ENCODE measurements at places on chromosomes 3 and 15. TPM values are rescaled to one million over a fixed set of nuclear protein-coding genes. Genes with fewer than 3 reads are reported as not detected.
A peak's percentile ranks its signal among the peaks of the same experiment; 100 is the strongest.

- H3K27ac ChIP-seq = no peak overlapping the region
- DNase-seq = no peak
- H3K4me3 ChIP-seq = no peak overlapping the region
- H3K4me1 ChIP-seq = no peaks in the 10 kb centered on the region
- H3K27me3 ChIP-seq = no peaks in the 10 kb centered on the region
Measured at GRCh38 chr3:96236522-96236921, 577.9 kb upstream of the EPHA6 start.

DNA sequence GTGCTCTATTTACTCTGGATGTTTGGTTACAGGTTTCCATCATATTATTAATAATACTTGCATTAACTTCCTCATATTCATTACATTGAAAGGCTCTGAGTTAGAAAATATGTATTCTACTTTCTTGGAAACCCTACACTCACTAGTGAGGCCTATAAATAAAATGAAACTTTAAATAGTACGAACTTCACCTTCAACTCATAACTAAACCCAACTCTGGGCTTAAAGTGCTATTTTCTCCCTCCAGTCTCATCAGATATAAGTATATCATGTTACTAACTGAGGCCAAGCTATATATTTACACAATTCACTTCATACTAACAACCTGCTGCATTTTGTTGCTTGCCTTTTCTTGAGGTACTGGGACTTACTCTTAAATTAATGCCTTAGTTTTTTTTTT, 306.7 kb downstream of the TIGIT start:
- DNase-seq = no peak
- no peaks in the 10 kb centered on the region for H3K36me3 ChIP-seq
- peaks cover 5% of the 10 kb centered on the region for H3K4me1 ChIP-seq
- no peaks in the 10 kb centered on the region for H3K27me3 ChIP-seq

DNA sequence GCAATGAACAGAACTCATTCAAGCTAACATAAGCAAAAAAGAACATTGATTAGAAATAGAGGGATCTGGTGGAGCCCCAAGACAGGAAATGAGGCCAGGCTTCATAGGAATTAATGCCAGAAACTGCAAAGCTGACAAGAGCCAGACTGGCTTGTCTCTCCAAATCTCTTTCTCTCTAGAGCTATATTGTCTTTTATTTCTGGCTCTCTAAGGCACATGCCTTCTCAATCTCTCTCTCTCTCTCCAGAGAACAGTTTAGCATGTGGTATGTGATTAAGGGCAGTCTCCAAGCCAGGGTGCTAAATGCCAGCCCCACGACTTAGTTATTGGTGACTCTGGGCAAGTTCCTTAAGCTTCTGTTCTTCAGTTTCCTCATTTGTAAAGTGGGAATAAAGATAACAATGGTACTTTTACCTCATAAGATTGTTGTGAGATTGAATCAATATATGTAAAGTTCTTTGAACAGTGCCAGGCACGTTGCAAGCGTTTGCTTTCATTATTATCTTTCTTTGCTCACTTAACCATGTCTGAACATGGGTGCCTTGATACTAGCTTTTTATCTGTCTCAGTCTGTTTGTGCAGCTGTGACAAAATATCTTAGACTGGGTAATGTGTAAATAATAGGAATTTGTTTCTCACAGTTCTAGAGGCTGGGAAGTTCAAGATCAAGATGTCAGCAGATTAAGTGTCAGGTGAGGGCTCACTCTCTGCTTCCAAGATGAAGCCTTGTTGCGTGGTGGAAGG, 123.2 kb downstream of the BDH1 start:
- H3K27me3 ChIP-seq = no peaks in the 10 kb centered on the region
- no peak overlapping the region for H3K4me3 ChIP-seq
- peaks cover 4% of the 10 kb centered on the region for H3K4me1 ChIP-seq
- H3K36me3 ChIP-seq = no peaks in the 10 kb centered on the region
- DNase-seq = peak; percentile 90

GRCh38 chr3:197292648-197293047, 5.8 kb downstream of the DLG1 start:
- peaks cover 12% of the 10 kb centered on the region for H3K36me3 ChIP-seq
- H3K27me3 ChIP-seq = no peaks in the 10 kb centered on the region
- H3K4me1 ChIP-seq = peaks cover 12% of the 10 kb centered on the region
- no peak overlapping the region for H3K4me3 ChIP-seq
- DNase-seq = no peak
- no peak overlapping the region for H3K27ac ChIP-seq

DNA sequence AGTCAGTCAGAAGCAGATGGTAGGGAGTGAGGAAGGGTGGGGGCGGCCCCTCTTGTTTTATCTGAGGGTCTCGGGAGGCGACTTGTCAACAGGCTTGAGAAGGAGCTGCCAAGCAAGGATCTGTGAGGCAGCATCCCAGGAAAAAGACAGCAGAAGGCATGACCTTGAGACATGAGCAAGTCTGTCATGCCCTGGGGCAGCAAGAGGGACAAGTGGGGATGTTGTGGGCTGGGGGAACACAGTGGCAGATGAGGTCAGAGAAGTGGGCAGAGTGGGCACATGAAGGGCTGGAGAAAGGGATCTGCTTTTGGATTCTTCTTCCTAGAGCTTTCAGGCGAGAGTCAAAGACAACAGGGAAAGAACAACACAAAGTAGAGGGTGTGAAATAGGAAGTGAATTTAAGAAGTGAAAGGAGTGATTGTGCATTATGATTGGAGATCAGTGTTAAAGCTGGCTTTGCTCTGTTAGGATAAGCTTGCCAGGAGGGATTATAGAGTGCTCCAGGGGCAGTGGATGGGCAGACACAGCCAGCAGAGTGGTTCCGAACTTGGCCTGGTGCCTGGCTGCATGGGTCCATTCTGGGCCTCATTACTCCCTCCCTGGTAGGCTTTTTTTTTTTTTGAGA, 73.3 kb downstream of the USP13 start:
- H3K4me3 ChIP-seq = no peak overlapping the region
- H3K4me1 ChIP-seq = no peaks in the 10 kb centered on the region
- H3K27me3 ChIP-seq = no peaks in the 10 kb centered on the region

- DNase-seq = peak; percentile 86
- H3K4me1 ChIP-seq = no peaks in the 10 kb centered on the region
- peak overlapping the region; percentile 1 for H3K27ac ChIP-seq
- no peak overlapping the region for H3K4me3 ChIP-seq
Measured at GRCh38 chr15:64739577-64740143, 35.7 kb downstream of the RBPMS2 start.

DNA sequence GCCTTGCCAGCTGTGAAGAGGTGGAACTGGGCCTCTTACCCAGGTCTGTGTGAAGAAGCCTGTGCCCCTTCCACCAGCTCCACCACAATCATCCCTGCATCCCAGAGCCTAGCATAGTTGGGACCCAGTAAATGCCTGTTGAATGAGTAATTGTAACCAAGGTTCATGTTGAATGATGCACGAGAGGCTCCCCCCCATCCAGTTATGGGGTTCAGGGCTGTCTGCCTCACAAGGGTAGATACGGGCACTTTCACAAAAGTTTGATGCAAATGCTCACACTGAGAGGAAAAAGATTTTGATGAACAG, 29.5 kb upstream of the TSEN2 start:
- no peak for DNase-seq
- no peak overlapping the region for H3K4me3 ChIP-seq
- no peak overlapping the region for H3K27ac ChIP-seq
- H3K27me3 ChIP-seq = no peaks in the 10 kb centered on the region
- H3K36me3 ChIP-seq = no peaks in the 10 kb centered on the region

DNA sequence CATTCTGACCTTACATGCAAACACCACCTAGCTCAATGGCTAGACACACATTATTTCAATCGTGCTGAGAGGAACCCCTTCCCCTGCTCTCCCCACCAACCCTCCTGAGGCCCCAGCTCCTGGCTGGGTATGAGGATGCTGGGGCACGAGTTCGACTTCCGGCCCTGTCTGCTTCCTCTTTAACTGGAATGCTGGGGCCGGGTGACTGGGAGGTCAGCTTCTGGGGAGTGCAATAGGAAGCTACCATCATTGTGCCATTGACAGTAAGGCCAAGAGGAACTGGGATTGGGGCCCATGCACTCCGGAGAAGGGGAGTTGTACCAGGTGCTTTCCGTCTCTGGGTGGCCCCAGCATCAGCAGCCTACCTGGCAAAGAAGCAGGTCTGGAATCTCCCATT, 15.6 kb upstream of the TLE3 start:
- H3K36me3 ChIP-seq = no peaks in the 10 kb centered on the region
- peaks cover 37% of the 10 kb centered on the region for H3K4me1 ChIP-seq
- no peak overlapping the region for H3K4me3 ChIP-seq
- no peak for DNase-seq
- no peaks in the 10 kb centered on the region for H3K27me3 ChIP-seq
- H3K27ac ChIP-seq = no peak overlapping the region

- H3K27me3 ChIP-seq = no peaks in the 10 kb centered on the region
- DNase-seq = no peak
- H3K4me3 ChIP-seq = no peak overlapping the region
- H3K36me3 ChIP-seq = no peaks in the 10 kb centered on the region
- no peaks in the 10 kb centered on the region for H3K4me1 ChIP-seq
Measured at GRCh38 chr3:144364737-144365136, 393.1 kb downstream of the DIPK2A start.

DNA sequence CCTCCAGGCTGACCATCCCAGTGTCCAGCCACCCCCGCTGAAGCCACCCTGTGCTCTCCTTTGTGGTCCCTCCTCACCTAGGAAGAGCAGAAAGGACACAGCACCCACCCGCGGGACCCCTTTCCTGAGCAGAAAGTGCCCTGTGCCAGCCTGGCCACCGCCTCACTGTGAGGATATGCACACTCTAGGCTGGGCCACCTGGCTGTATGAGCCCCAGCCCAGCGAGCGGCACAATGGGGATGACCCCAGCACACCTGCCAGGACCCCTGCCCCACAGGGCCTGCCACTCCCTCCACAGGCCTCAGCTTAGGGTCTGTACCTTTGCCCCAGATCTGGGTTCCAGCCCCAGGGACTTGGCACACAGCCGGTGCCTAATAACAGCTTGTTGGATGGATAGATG, 47.9 kb upstream of the FURIN start:
- no peak for DNase-seq
- H3K27me3 ChIP-seq = no peaks in the 10 kb centered on the region
- no peak overlapping the region for H3K4me3 ChIP-seq
- H3K27ac ChIP-seq = no peak overlapping the region
- peaks cover 6% of the 10 kb centered on the region for H3K4me1 ChIP-seq

- H3K27me3 ChIP-seq = no peaks in the 10 kb centered on the region
- no peak for DNase-seq
- H3K4me1 ChIP-seq = no peaks in the 10 kb centered on the region
Measured at GRCh38 chr3:107258300-107258699, 118.9 kb upstream of the CCDC54 start.

DNA sequence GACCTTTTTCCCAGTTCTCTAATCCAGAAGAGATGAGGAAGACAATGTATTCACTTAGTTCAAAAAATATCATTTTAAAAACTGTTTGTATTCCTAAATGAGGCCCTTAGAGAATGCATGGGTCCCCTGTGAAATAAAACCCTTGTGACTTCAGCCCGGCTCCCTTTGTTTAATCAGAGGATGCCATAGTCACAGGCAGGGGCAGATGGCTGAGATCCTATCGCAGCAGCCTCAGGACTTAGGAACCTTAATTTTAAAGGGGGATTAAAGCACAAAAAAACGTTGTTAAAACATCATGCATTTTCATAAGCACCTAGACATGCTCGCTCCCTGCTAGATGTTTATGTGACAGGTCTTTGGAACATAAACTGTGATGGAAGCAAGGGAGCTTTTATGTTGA, 176.6 kb downstream of the IL20RB start:
- H3K27ac ChIP-seq = no peak overlapping the region
- no peaks in the 10 kb centered on the region for H3K36me3 ChIP-seq
- no peak for DNase-seq
- H3K4me1 ChIP-seq = no peaks in the 10 kb centered on the region

DNA sequence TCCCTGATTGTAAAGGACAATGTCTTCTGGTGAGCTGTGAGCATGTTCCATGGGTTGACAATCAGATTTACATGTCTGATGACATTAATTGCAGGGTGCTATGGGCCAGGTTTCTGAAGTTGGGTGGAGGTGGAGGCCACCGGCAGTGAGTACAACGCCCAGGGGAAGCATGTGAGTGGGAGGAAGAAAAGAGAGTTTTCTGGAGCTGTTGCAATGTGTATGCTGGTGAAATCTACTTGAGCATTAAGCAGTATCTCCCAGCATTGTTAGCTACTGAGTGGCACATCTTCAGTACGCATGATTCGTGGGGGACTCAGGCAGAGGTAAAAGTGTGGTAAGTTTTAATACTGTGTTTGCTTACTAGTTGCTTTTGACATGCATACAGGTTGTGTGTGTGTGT, 26.6 kb downstream of the TMEM45A start:
- no peak overlapping the region for H3K4me3 ChIP-seq
- H3K27ac ChIP-seq = no peak overlapping the region
- H3K27me3 ChIP-seq = no peaks in the 10 kb centered on the region
- no peaks in the 10 kb centered on the region for H3K36me3 ChIP-seq
- no peak for DNase-seq

GRCh38 chr3:193884652-193885051, 251.3 kb upstream of the HES1 start:
- no peaks in the 10 kb centered on the region for H3K4me1 ChIP-seq
- H3K36me3 ChIP-seq = no peaks in the 10 kb centered on the region
- no peak overlapping the region for H3K27ac ChIP-seq
- H3K4me3 ChIP-seq = no peak overlapping the region

DNA sequence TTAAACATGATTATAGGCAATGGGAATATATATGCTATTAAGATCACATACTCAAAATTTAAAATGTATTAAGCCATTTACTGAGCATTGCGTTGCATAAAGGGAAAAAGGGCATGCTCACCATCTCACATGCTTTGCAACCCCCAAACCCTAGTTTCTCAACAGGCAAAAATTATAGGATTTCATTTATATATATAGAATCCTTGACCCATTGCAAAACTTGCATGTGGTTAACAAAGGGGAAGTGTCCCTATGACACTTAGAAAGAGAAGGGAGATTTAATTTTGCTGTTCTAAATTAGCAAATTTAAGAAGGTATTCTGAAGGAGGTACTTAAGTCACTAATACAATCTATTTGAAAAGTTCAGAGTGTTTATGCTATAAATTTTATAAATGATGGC, 837.8 kb downstream of the DIPK2A start:
- H3K4me3 ChIP-seq = no peak overlapping the region
- no peaks in the 10 kb centered on the region for H3K4me1 ChIP-seq
- H3K27me3 ChIP-seq = no peaks in the 10 kb centered on the region
- H3K27ac ChIP-seq = no peak overlapping the region
- no peak for DNase-seq

DNA sequence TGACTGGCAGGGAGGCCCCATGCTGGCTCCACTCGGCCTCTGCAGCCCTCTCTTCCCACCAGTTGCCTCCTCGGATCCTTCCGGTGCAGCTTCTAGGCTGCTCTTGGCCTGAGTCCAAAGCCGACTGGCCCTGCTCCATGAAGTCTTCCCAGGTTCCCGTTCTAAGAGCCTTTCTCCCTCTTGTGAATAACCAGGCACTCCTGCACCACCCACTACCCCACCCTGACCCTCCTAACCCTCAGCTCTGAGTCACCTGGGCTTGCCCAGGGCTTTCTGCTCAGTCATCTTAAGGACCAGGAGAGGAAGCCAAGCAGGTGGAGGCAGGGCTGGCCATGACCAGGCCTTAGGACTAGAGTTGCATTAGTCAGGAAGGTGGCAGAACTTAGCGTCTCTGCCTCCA, 28.1 kb upstream of the CNBP start:
- H3K27me3 ChIP-seq = no peaks in the 10 kb centered on the region
- no peaks in the 10 kb centered on the region for H3K36me3 ChIP-seq
- no peak overlapping the region for H3K4me3 ChIP-seq
- H3K27ac ChIP-seq = no peak overlapping the region
- H3K4me1 ChIP-seq = no peaks in the 10 kb centered on the region

EFHB gene
- 6.0 TPM for total RNA-seq

BNC1 gene
- 0.25 TPM for total RNA-seq

PLA2G4E gene
- total RNA-seq = not detected

GOLGA6D gene
- not detected for total RNA-seq

SLC25A20 gene
- 19.3 TPM for total RNA-seq

EPHA3 gene
- total RNA-seq = 11.7 TPM

FOXL2 gene
- 0.14 TPM for total RNA-seq

CD200R1 gene
- 2.2 TPM for total RNA-seq
